Fibroblast of the conjunctiva (primary cell): ENCODE measurements at places on chromosomes 1 and 21.

DNA sequence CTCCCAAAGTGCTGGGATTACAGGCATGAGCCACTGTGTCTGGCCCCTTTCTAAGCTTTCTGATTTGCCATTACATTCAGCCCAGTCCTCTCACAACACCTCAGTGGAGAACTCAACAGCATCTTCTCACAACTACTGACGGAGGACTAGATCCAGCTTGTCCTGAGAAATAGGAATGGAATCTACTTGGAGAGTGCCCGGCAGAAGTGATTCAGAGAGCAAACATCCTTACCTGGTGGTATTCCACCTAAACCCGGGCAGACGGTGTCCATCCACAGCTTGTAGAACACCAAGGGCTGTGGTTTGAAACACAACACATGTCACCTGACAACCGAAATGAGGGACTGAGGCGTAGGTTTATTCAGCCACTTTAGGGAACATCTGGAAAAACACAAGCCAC lies 28.8 kb upstream of the CCSAP start:
- DNase-seq = no peak

GRCh38 chr1:52706136-52706670 lies 8.1 kb upstream of the COA7 start:
- DNase-seq = no peak

DNA sequence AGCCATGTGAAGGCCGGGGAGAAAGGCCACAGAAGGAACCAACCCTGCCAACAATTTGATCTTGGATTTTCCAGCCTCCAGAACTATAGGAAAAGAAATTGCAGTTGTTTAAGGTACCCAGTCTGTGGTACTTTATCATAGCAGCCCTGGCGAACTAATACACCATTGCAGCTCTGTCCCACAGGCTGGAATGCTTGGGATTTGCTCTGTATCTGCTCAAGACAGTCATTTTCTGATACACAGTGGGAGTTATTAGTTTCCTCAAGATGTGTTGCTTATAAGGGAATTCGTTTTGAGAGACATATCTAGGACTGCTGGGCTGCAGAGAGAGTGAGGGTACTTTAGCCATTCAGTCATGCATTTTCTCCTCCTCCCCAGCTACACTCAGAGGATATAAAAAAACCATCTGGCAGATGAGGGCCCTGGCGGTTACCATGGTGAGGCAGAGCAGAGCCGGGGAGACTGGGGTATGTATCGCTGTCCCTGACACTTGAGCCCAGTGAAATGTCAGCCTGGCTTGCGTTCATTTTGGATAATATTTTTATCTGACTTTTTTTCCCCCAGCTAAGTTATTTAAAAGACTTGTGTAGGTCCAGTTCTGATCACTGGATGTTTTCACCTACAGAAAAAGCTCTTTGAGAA lies 104.6 kb downstream of the DIRAS3 start:
- DNase-seq = no peak

- no peak for DNase-seq
These were observed 251.6 kb downstream of the AKT3 start for GRCh38 chr1:243598433-243598832.

- no peak for DNase-seq
These were observed 42.7 kb upstream of the LIN9 start for GRCh38 chr1:226351709-226352108.

GRCh38 chr21:45258466-45258865 lies 29.2 kb downstream of the POFUT2 start:
- DNase-seq = no peak

GRCh38 chr1:150561254-150561973 lies 12.2 kb downstream of the ADAMTSL4 start:
- DNase-seq = peak; percentile 99

DNA sequence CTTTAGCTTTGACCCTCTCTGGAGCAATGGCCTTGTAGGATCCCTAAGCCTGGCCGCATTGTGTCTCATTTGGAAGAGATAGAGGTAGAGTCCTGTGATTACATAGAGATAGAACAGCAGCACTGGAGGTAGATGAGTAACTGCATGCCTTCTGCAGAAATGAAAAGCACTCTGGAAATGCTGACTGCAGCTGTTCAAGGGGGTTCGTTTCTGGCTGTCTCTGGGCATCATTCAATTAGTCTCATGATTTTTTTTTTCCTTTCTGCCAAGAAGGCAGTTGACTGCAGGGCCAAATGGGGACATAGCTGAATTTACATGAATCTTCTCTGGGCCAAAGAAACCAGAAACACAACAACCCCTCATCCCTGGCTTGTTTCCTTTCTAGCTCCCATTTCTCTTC lies 28.1 kb upstream of the SNX27 start:
- DNase-seq = no peak

DNA sequence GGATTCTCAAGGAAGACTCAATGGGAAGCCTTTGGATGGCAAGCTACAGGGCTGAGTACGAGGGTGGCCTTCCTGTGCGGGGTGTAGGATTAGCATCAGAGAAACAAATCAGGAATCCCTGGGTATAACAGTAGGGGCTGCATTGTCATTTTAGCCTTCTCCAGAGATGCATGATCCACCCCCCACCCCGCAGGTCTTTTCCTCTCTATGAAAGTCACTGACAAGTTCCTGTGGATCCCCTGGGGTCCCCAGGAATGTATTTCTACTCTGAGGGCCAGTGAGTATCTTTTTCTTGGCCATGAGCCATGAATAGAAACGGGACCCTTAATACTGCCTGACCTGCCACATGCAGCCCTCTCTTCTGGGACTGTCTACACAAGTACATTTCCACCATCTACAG lies 473.0 kb upstream of the VAMP3 start:
- DNase-seq = no peak

DNA sequence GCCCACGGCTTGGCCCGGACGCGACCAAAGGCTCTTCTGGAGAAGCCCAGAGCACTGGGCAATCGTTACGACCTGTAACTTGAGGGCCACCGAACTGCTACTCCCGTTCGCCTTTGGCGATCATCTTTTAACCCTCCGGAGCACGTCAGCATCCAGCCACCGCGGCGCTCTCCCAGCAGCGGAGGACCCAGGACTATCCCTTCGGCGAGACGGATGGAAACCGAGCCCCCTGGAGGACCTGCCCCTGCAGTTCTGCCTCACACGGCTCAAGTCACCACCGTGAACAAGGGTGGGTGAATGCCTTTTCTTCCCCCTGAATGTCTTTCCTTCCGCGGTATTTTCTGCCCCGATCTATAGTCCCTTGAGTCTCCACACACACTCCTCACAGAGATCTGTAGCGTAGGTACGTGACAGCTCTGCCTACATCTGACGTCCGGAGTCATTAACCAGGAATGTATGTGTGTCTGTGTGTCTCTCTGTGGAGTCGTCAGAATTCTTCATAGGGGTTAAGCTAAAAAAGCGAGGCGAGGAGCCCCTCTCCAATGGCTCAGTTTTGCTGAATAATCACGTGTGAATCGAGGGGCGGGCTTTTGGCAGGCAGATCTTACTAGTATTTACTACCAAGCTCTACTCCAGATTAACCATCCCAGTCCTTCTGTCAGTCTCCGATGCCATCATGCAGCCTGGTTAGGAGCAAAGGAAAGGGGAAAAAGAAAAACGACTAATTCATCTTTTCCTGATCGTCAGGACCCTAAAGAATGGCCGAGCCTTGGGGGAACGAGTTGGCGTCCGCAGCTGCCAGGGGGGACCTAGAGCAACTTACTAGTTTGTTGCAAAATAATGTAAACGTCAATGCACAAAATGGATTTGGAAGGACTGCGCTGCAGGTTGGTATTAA lies at the start of gene CDKN2C:
CDKN2C (plus strand) TSS at position 635 of the 898 bp plus-strand sequence; CDS start at position 759, 124 bp downstream.
- peak; percentile 67 for DNase-seq
